DMS79 (cell line): ENCODE measurements at places on chromosomes 16 and 17.
A peak's percentile ranks its signal among the peaks of the same experiment; 100 is the strongest.

- peak; percentile 72 for DNase-seq
Observed at GRCh38 chr17:15651583-15652110, 32.1 kb upstream of the FBXW10B start.

DNA sequence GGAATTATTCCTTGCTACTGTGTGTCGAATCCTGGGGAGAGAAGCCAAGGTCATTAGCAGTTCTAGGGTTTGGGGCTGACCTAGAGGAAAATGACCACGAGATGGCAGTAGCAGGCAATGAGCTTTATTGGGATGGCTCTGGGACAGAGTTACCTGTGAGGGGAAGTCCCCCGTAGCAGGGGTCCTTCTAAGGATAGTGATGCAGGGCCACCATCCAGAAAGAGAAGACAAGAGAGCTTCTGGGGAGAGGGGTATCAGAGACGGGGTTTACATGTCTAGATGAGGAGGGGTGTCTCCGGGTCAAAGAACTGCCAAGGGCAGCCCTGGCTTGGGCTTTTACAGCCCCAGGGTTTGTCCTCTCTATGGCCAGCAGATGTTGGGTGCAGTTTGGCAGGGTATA, 6.4 kb upstream of the GGT6 start:
- DNase-seq = peak; percentile 31

GRCh38 chr17:2390199-2390836, 10.5 kb downstream of the MNT start:
- no peak for DNase-seq

DNA sequence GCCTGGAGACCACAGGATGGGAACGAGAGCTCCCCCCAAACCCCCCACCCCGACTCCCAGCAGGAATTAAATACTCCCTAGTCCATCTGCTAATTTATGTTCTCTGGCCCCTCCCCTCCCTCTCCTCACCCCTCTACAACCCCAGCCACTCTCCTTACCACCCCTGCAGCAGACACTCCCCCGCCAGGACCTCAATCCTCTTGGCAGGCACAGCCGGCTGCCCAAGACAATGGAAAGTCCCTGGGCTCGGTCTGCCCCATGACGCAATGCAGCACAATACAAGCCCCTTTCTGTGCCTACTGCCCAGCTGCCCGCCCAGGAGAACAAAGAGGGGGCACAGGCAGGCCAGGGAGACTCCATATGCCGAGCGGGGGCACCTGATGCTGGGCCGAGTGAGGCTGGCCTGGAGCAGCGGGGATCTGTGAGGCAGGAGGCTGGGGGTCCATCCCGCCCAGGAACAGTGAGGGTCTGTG, 30.3 kb upstream of the CDC42EP4 start:
- DNase-seq = peak; percentile 39

GRCh38 chr17:39955726-39956225, 7.0 kb upstream of the GSDMA start:
- no peak for DNase-seq

DNA sequence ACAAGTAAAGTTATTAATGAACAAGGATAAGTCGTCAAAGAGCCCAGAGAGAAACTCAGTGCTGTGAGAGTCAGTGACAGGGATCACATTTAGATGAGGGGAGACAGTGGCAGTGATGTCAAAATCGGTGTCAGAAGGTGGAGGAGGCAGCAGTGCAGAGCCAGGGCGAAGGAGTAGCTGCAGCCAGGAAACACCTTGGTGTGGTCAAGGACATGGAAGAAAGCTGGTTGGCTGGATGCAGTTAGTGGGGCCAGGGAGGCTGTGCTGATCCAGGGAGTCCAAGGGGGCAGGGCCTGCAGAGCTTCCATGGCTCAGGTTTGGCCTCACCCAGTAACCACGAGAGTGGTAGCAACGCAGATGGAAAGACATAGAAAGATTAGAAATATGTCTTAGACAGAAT, 50.7 kb upstream of the ADORA2B start:
- no peak for DNase-seq

GRCh38 chr16:17324451-17324850, 146.3 kb downstream of the XYLT1 start:
- no peak for DNase-seq

GRCh38 chr17:18960803-18961511, 9.0 kb downstream of the SLC5A10 start:
- DNase-seq = no peak

DNA sequence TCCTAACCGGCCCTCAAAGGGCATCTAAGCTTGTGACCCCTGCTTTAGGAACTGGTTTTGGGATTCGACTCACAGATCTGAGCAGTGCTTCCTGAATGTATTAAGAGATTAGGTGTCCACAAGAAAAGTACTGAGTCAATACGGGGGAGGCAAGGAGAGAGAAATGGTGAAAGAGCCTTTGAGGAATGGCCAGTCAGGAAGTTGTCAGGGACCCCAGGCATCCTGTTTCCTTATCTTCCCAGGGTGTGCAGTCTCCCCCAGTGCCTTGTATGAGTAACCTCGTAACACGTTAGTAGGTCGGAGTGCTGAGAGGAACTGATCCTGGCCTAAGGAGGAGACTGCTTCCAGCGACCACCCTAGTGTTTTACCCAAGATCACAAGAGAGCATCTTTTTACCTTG, 16.4 kb upstream of the TMED6 start:
- no peak for DNase-seq

GRCh38 chr16:7382521-7382920, 49.9 kb downstream of the RBFOX1 start:
- peak; percentile 57 for DNase-seq

GRCh38 chr17:59533694-59534093, 31.7 kb upstream of the DHX40 start:
- no peak for DNase-seq

DNA sequence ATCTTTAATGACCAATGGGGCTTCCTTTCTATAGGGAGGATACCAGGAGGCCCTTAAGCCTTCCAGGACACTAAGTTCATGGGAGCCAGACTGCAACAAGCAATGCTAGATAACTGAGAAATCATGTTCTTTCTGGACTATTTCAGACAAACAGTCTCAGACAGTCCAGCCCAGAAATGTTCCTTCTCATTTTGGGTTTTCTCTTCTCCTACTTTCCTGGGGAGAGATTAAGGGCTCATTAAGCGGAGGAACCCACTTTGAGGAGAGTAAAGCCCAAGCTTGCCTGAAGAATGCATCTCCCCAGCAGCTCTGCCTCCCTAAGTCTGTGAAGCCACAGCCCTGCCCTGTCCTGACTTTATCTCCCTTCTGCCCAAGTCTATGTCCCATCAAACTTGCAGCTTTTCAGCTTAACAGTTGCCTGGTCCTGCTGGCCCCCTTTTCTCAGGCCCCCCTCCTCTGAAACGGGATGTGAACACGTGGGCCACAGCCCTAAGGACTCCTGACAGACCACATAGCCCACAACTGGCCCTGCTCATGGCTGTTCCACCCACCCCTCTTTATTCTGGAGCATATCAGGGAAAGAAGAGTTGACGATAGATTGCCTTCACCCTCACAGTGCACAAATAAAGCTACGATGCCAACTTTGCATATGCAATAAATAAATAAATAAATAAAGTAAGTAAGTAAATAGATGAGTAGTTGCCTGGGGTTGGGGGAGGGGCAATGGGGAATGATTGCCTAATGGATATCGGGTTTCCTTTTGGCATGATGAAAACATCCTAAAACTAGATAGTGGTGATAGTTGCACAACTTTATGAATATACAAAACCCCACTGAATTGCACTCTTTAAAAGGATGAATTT, 111.0 kb downstream of the N4BP1 start:
- no peak for DNase-seq

DNA sequence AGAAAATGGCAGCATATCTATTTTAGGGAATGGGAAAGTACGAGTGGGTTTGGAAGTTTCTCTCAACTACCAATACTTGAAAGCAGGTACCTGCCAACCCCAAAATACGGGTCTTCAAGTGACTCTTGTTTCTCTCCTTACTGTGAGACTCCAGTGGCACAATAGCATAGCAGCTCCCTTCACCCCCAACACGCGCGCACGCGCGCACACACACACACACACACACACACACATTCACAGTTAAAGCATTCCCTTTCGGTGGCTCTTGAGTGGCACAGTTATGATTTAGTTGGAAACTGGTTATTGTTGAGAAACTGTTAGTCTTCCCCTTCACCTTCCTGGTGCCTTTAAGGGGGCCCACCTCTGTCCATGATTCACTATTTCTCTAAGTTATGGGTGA, 30.0 kb upstream of the CCL2 start:
- DNase-seq = no peak

- no peak for DNase-seq
Observed at GRCh38 chr17:63196772-63197335, 230.8 kb downstream of the TANC2 start.

DNA sequence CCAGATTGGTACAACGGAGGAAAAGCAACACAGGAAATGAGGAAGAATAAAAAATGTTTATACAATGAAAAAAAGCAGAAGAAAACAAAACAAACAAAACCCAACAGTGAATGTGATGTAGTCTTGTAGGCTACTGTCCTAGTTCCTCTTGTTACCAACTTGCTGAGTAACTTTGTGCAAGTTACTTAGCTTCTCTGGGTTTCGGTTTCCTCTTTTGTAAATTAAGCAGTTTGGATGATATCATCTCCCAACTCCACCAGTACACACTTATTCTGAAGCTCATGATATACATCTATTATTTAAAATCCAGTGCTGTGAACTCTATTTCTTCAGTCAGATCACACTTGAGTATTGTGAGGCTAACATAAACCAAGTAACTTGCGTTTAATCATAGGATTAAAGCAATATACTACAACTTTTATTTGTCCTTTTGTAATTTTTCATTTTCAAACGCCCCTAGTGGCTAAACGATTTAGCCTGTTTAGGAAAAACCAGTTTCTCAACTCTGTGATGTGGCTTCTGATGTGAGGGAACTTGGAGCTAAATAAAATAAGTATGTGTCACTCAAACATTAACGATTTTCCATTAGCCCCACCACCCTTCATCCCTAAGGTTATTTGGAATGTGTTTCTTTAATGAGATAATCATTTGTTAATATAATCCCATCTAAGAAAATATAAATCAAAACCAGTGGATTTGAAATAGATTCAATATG, 1.4 kb upstream of the UNK start:
- peak; percentile 56 for DNase-seq

GRCh38 chr16:88424587-88425235, 28.4 kb upstream of the ZFPM1 start:
- no peak for DNase-seq

- DNase-seq = no peak
Observed at GRCh38 chr16:82509691-82510430, 116.9 kb upstream of the CDH13 start.

DNA sequence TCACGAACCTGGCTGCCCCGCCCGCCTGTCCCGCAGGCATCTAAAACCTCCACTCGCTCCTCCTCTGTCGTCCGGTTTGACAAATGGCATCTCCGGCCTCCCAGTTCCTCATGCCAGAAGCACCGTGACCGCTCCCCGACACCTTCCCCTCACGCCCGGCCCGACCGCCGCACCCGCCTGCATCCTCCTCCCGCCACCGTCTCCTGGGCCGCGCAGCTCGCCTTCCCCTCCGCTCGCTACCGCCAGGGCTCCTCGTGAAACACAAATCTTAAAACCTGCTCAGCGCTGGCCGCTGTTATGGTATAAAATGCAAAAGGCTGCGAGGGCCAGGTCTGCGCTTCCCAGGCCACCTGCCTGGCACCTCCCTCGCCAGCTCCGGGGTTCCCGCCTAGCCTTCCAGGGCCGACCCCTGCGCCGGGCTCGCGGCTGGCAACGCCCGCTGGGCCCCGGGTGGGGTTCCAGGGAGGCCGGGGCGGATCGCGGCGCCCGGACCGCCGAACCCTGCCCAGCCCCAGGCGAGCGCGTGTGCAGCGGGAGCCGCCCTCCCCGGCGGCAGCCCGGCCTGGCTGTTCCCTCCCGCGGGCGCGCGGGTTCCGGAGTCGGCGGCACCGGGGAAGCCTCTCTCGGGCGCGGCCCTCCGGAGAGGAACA, 488 bp downstream of the SPSB3 start:
- peak; percentile 2 for DNase-seq

DNA sequence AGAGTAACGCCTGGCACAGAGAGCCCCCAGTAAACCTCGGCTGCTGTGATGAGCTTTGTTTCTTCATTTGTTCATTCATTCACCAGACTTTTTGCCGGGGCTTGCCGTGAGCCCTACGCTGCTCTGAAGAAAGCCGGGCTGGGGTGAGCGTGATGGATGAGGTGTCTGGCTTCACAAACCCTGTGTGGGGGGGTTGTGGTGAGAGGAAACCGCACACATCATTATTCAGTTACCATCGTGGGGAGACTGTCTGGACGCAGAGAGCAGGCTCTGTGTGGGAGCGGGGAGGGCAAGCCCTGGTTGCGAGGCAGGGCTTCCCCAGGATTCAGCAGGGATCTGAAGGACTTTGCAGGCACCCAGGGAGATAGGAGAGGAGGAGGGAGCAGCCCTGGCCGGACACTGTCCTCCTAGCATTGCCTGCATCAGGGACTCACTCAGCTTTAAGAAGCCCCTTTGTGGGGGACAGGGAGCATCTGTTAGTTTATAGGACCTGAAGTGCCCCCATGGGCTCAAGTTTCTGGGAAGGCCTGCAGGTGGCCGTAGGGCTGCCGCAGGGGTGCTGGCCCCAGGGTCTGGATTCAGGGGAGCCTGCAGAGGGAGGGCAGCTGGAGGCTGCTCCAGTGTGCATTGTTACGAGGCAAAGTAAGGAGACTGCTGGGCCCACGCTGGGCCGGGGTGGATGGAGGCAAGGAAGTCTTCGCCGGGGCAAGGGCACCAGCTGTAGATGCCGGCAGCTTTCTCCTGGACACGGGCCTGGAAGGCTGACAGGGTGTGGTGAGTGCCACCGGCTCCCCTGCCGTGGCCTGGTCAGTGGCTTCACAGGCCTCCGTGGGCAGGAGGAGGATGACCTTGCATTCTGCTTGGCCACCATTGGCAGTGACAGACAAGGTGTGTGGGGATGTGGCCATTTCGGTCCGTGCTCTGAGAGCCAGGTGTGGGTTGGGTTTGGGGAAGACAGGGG, 334.5 kb downstream of the SEC14L1 start:
- no peak for DNase-seq

- DNase-seq = no peak
Observed at GRCh38 chr16:26316683-26317464, 625.1 kb downstream of the HS3ST4 start.

DNA sequence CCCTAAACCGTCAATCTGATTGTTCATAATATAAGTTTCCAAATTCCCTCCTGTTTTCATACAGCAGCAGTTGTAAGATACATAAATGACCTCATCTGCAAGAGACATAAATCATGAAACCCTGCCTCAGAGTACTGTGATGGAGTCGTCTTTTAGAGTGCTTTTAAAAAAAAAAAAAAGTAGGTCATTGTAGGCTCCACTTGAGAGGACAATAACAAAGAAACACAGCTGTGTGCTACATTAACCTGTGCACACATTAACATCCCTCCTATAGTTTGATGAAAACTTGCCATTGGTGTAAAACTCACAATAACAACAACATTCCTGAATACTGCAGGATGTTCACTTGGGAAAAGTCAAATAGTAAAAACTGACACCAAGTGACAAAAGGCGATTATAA, 56.5 kb downstream of the XPO6 start:
- DNase-seq = no peak
